ENCODE measurements at places on chromosomes 4 and X.

DNA sequence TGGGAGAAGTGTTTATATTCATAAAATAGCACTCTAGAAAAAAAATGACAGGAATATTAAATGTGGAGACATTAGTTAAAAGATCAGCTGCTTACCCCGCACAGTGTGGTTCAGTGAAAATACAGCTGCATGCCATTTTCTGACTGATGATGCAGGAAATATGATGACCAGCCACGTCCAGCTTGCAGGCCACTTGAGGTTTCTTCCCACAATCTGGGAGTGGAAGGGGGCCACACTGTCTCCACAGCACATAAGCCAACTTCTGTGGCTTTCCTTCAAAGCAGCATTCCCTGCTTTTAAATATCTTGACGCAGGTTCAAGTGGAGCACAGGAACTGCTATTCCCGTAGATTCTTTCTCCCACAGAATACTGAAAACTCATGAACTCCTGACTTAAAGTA, 173.4 kb upstream of the GALNT7 start:
- no peak for DNase-seq

- DNase-seq: no peak
Measured at GRCh38 chr4:23348789-23349498, 540.9 kb downstream of the PPARGC1A start.

GRCh38 chrX:43961699-43962098, 11.5 kb downstream of the NDP start:
- DNase-seq: no peak

GRCh38 chr4:82886147-82886942, 4.6 kb downstream of the SEC31A start:
- no peak for DNase-seq

DNA sequence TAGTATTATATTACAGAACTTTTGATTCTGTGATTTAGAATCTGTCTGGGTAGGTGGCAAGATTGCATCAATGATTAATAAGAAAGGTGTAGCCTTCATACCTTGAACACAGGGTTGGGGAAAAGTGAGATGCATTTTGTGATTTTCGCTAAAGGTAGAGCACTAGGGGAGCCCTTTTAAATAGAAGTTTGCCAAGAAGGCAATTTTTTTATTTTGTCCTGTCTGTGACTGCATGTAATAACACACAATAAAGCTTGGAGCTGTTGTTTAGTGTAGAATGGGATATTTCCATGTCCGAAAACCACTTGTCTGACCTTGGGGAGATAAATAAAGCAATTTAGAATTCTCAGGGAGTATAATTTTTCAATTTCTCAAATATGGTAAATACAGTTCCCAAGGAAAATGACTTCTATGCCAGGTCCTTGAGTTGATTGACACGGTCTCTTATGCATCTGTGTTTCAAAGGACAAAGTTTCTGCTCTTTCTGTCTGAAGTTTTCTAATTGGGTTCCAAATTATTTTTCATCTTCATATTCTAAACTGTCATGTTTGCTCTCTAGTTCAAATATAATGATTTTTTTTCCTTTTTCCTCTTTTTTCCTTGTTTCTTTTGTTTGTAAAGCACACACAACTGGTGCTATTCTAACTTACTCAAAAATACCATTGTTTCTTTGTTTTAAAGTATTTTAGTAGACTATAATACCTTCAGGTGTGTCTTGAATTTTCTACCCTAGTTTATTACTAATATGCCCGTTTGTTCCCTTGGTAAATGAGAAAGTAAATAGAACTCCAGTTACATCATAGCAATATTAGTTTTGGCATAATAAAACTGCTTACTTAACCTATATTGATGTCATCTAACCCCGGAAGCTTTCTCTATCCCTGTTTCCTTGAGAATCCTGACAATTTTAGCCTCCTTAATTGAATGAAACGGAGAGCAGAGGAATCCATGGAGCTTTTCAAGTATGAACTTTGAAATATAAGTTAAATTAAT, 87.8 kb upstream of the BMPR1B start:
- no peak for DNase-seq

Measured in NT2/D1 (cell line).